ENCODE measurements at places on chromosomes 4 and X.
A peak's percentile ranks its signal among the peaks of the same experiment; 100 is the strongest.

DNA sequence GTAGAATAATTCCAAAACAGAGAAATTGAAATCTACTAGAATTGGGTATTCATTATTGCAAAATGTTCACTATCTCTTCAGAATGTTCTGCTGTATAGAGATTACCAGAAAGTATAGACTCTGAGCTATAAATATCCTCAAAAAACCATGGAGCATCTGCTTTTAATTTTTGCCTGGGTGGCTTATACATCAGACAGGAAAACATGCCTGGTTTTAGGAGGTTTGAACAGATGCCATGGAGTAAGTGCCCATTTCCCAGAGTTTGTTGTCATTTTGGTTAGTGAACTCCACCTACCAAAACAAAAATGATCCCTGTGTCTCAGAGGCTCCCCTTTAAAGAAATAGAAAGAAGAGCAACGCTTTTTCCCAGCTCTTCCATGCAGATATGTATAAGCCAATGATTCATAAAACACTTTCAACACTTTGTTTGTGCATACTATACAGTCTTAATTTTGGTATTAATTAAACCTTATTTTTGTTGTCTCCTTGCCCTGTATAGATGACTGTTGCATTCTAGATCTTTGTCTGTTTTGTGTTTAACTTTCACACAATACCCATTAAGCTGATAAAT, 68.7 kb downstream of the MEPE start:
- DNase-seq = no peak

DNA sequence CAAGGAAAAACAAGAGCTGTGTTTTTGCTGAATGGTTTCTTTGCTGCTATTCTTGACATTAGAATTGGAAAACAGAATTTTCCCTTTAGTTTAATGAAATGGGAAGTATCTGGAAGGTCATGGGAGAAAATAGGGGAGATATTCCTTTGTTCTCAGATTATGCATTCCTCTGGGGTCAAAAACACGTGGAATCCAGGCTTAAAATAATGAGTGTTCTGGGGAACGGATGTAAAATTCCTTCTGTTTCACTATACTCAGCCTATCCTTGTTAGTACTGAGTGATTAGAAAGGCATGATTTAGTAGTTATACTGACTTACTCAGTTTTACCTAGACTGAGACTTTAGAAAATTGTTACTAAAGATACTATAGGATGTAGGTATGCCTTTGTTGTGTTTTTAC, 107.3 kb downstream of the ARHGAP10 start:
- DNase-seq = no peak

DNA sequence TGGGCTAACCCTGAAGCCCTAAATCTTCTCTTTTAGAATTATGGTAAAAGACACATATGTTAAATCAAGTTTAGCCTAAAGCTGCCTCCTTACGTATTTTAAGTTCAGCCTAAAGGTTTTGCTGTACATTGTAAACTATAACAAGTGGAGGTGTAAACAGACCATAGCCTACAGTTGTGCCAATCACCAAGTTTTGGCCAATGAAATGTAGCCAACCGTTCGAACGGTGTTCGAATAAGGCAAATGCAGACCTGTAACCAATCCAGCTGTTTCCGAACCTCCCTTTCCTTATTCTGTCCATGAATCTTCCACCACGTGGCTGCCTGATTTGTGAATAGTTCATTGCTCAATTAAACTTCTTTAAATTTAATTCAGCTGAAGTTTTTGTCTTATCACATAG, 52.1 kb upstream of the TBC1D9 start:
- no peak for DNase-seq

GRCh38 chr4:137156807-137157206, 375.5 kb downstream of the PCDH18 start:
- DNase-seq = no peak

GRCh38 chrX:20527558-20528011, 260.9 kb upstream of the RPS6KA3 start:
- DNase-seq = peak; percentile 7

- no peak for DNase-seq
These were observed 115.4 kb upstream of the ESX1 start for GRCh38 chrX:104370089-104370488.

- DNase-seq = no peak
These were observed 184.6 kb downstream of the UGT8 start for GRCh38 chr4:114783215-114783595.

GRCh38 chr4:130814896-130815295, 1718.9 kb downstream of the C4orf33 start:
- DNase-seq = no peak

GRCh38 chrX:115560978-115561604, at the start of gene PLS3:
Gene PLS3 (plus strand): TSS chrX:115561174. CDS start chrX:115610251, 49,077 bp downstream.
- DNase-seq = peak; percentile 4

DNA sequence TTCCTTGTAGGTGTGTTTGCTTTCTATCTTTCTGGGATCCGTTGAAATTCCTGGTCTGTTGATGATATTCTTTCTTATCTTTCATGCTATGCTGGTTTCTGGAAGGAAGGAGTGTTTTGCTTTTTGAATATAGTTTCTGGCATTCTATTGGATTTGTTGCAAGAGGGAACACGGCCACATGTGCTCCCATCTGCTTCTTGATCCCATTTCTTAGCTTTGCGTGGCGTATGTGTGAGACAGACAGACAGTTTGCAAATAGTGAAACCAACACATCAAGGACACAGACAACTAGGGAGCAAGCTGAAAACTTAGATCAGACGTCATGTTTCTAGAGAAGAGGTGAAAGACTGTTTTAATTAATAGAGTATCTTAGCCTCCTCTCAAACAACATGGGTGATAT, 261.9 kb upstream of the PUDP start:
- no peak for DNase-seq

GRCh38 chr4:76616526-76616925, 181.5 kb downstream of the SHROOM3 start:
- no peak for DNase-seq

GRCh38 chrX:131752493-131753198, 208.8 kb downstream of the OR13H1 start:
- no peak for DNase-seq

GRCh38 chr4:39394706-39395105, 12.0 kb upstream of the KLB start:
- DNase-seq = no peak

DNA sequence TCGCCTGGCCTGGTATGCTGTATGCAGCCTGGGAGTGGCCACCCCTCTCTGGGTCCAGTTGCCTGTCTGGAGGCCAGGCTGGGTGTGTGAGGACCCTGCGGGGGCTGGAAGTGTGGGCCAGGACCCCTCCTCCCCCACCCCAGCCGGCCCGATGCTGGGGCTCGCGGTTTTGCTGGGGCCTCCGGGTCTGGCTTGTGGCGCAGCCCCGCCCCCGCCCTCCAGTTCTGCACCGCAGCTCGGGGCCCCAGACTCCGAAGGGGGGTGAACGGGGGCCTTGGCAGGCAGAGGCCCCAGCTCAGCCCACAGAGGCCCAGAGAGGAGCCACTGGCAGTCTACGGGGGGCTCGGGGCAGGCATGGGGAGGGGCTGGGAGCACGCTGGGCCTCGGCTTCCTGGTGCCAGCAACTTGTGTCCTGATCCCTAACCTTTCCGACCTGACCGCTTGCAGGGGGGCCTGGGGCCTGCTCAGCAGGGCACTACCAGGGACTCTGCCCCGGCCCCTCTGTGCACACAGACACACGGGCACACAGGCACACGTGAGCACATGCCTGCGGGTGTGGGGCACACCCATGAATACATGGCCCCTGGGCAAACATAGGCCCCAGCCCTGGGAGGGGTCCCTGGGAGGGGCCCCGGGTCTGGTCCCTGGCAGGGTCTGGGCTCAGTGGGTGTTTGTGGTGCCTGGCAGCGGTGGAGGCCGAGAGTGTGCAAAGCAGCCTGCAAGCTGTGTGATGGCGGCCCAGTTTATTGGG, 21.4 kb upstream of the FGFR3 start:
- no peak for DNase-seq

DNA sequence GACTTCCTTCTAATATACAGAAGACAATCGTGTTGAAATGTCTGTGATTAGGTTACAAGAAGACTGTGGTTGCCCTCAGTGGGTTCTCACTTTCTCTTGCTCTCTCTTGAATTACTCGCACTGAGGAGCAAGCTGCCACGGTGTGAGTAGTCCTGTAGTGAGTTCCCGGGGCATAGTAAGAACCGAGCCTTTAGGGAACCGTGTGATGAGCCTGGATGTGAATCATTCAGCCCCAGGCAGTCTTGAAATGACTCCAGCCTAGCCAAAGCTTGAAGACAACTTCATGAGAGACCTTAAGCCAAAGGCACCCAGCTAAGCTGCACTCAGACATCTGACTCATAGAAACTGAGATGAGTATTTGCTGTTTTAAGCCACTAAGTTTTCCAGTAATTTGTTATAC, 292.7 kb downstream of the SPOCK3 start:
- no peak for DNase-seq

DNA sequence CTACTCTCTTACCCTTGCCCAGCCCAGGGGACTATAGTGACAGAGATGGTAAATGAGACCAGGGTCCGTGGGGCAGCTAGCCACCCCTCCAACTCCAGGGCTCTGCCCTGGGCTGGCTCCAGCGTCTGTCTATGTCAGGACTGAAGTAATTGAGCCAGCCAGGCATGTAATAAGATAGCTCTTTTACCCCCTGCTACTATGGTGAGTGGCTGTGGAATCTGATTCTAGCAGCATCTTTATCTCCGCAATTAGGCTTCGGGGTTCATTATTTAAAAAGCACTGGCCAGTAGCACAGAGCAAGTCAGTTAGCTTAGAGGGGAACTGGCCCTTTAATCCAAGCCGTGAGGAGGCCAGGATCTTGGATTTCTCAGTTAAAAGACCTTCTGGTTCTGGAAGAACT, 123.3 kb upstream of the RAI2 start:
- no peak for DNase-seq

DNA sequence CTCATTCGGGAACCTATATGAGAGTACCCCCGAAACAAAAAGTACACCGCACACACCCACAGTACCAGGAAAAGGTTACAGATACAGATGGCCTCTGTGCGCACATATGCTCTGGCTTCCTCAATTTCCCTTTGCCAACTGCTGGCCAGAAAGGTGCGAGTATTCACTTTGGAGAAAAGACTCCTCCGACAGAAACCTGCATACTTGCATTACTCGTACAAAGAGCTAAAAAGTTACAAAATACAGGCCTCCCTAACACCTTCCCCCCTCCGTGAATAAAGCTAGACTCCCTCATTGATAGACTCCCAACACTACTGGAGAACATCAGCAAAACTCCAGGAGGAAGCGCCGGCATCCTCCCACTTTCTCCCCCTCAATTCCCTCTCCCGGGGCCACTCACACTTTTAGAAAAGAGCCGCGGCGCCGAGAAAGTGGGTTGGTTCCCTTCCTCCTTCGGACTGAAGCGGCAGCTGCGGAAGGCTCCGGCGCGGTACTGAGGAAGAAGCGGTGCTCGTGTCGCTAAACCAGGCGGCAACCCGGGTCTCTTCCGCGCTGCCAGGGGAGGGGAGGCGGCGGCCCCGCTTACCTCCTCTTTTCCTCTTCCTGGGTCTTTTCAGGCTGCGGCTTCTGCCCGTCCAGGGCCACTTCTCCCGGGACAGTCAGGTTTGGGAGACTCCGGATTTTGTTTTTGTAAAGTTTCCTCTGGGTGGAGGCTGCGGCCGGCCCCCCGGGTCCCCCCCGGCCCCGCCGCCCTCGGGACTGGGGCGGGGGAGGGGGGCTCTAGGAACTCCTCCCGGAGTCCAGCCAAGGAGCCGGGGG, 1.1 kb downstream of the FBXW7 start:
- peak; percentile 71 for DNase-seq

DNA sequence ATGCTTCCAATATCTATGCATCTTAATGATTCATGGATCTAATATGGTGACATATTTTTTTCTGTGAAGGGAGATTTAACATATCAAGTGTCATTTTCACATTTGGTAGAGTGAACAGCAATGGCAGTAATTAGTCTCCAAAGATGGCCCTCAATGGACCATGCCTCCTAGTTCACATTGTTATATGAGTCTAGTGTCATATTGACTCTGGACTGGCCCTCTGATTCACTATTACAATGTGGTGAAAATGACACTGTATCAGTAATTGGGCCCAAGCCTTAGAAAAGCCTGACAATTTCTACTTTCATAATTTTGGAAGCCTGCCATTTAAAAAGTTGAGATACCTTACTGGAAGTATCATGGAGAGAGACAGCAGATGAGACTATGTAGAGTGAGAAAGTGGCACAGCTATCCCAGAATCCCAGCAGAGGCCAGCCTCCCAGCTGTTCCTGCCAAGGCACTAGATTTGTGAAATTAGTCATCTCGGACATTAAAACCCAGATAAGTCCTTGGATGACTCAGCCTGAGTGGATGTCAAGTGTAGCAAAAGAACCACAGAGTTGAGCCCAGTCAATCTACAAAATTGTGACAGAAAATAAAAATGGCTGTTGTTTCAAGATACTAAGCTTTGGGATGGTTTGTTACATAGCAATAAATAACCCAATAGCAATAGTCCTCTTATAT, 68.4 kb downstream of the ARHGEF38 start:
- no peak for DNase-seq

- DNase-seq = peak; percentile 37
These were observed 6.4 kb downstream of the PPEF2 start for GRCh38 chr4:75895744-75896314.

- DNase-seq = no peak
These were observed 744.6 kb upstream of the IGFBP7 start for GRCh38 chr4:57854748-57855147.

- DNase-seq = no peak
These were observed 5.4 kb upstream of the SORBS2 start for GRCh38 chr4:185817403-185817818.

GRCh38 chrX:104105330-104106262, 6.7 kb upstream of the ZCCHC18 start:
- no peak for DNase-seq

- DNase-seq = no peak
These were observed 494 bp downstream of the SPOCK3 start for GRCh38 chr4:167233685-167234315.

DNA sequence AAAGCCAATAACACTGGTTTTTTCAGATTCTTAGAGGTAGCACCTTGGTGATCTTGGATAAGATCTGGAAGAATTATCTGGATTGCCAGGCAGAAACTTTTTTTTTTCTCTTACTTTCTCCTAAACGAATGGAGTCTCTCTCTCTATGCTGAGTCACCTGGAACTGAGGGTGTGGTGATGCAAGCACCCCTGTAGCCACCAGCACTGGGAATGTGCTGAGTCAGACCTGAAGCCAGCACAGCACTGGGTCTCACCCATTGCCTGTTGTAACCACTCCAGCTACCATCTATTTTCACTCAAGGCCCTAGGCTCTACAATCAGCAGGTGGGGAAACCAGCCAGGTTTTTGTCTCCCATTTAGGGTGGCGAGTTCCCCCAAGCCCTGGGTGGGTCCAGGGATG, 923.8 kb downstream of the RAPGEF2 start:
- DNase-seq = no peak

Data from germinal center (tissue), 1 donor.